Skin of body (tissue), 3 donors: ENCODE measurements at places on chromosomes 6 and 20.
A peak's percentile ranks its signal among the peaks of the same experiment; 100 is the strongest.

GRCh38 chr6:1739220-1739619 lies 129.5 kb downstream of the FOXC1 start:
- DNase-seq: no peak

DNA sequence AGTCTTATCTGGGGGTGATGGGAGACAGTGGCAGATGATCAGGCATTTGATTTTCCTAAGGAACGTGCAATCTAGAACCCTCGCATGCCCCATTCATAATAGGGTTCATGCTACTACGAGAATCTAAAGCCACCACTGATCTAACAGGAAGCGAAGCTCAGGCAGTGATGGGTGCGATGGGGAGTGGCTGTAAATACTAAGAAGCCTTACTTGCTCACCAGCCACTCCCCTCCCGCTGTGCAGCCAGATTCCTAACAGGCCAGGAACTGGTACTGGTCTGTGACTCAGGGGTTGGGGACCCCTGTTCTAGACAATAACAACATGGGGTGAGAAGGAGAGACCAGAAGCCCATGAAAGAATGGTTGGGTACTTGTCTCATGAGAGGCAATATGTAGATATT lies 4.5 kb downstream of the TREML4 start:
- DNase-seq: no peak

DNA sequence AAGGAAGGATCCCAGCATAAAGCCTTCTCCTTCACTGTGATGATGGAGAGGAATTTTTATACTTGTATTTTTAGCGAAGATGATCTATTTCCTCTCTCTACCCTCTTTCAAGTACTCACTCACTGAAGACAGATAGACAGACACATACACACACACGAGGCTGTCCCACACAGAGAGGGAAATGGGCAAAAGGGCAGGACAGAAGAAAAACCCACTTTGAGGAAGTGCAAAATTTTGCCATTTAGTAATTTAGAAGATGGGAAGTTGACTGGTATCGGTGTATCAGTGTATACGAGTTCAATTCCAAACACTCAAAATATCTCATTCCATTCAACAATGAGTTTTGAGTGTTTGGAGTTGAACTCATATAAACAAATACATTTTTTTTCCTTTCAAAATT lies 30.9 kb downstream of the HEBP2 start:
- no peak for DNase-seq

DNA sequence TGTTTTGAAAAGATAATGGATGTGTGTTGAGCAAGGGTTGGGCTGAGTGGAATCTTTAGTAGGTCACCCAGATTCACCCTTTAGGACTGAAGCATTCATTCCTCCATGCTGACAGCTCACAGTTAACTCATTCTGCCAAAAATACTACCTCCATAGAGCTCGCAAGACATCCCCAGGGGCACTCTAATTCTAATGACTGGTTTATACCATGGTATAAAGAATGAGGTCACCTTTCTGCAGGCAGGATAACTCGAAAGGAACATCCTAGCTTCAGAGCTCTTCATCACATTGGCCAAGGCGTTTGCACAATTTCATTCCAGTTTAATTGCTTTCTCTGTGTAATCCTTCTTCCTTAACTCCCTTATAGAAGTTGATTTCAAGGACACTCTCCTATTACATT lies 1257.2 kb upstream of the EYS start:
- no peak for DNase-seq

DNA sequence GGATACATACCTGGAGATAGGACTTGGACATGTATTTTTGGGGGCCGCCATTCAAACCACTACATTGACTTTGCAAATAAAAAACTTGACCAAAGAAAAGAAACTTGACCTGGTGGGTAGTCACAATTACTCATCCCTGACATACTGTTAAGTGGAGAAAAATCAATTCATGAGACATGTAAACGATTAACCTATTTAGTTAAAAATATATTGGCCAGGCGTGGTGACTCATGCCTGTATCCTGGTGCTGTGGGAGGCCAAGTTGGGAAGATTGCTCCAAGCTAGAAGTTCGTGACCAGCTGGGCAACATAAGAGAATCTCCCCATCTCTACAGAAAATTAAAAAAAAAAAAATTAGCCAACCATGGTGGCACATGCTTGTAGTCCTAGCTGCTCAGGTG lies 2.5 kb upstream of the SRSF12 start:
- DNase-seq: no peak

DNA sequence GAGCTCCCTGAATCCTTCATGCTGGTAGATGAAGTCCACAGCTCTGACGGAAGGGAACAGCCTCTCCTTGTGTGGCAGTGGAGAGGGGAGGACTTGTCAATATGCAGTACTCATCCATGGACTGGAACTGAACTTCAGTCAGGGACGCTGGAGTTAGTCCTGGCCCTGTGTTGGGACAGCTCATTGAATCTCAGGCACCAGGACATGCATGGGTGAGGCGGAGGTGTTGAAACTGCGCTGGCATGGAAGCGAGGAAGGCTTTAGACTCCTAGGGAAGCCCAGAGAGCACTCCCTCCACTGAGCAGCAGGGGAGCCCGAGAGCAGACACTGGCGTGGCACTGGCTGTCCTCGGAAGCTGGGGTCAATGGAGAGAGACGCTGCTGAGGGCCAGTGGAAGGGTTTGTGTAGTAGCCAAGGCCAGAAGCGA lies 161.3 kb upstream of the GGTLC1 start:
- DNase-seq: no peak

DNA sequence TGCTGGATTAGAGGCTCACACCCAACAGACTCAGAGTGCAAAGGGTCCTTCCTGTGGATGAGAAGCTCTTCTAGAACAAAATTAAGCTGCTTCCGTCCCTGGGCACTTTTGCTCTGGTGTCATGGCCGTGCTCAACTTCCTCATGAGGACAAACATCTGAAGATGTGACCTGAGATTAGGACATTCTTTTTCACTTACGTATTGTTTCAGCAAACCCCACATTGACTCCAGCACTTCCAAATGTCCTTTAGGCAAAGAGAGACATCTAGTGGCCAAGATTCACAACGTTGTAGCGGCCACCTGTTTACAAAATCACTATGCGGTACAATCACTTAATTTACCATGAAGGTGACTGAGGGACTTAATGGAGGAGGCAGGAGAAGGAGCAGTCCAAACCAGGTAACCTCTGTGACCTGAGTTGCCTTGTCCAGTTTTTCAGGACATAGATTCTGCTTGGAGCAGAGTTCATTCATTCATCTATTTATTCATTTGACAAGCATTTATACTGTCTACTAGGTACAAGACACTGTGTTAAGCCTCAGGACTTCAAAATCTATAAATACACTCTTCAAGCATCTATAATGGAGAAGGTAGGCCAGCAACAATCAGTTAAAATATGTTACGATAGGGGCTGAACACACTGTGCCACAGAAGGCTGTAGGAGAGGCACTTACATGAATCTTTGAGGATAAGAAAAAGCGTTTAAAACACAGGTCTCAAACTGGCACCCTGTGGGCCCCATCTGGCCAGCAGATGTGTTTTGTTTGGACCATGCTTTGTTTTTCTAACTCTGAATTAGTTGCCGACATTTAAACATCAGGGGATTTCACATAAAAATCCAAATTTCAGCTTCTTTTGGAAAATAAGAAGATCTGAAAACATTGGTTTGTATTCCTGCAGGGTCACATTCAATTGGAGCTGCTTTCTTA lies 5.6 kb upstream of the ADGRF1 start:
- DNase-seq: peak; percentile 69
